ENCODE measurements at places on chromosomes 5 and 9.

- no peak for DNase-seq
Observed at GRCh38 chr9:114139071-114139470, 16.3 kb upstream of the COL27A1 start.

- no peak for DNase-seq
Observed at GRCh38 chr9:93962017-93962416, 6.9 kb upstream of the BARX1 start.

GRCh38 chr5:76980518-76981144 lies 27.8 kb downstream of the CRHBP start:
- no peak for DNase-seq

- no peak for DNase-seq
Observed at GRCh38 chr9:87433853-87434252, 63.8 kb upstream of the DAPK1 start.

DNA sequence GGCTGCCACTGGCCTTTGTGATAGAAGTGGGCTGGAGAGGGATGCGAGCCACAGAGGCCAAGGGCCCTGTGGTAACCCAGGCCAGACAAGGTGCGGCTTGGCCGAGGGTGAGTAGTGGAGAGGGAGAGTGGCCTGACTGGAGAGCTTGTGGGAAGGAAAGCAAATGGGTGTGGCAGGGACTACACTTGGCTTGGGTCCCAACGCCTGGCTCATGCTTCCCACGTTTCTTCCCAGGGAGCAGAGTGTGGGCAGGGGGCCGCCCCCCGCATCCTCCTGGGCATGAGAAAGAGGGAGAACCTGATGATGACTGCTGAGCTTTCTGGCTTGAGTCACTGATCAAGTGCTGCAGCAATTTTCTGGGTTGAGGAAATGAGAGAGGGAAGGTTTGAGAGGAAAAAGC lies 95.7 kb downstream of the ANKH start:
- DNase-seq, result no peak

- DNase-seq, result no peak
Observed at GRCh38 chr5:88883836-88884607, 1.0 kb upstream of the MEF2C start.

GRCh38 chr5:138454121-138454520 lies 11.2 kb upstream of the EGR1 start:
- no peak for DNase-seq

DNA sequence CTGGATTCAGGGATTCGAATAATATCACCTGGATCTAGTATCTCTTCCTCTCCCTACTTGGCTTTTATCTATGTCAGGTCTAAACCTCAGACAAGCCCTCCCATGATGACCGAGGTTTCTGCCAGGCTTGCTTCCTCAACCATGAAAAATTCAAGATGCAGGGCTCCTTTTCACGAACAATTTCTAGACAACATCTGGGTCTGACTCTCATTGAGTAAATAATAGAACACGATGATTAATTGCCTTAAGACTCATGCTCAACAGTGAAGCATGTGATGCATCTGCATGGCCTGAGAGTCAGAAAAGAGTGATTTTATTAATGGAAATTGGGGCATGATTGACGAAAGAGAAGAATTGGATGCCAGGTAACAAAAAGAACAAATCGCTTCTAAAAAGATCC lies 277.2 kb upstream of the ZNF608 start:
- no peak for DNase-seq

DNA sequence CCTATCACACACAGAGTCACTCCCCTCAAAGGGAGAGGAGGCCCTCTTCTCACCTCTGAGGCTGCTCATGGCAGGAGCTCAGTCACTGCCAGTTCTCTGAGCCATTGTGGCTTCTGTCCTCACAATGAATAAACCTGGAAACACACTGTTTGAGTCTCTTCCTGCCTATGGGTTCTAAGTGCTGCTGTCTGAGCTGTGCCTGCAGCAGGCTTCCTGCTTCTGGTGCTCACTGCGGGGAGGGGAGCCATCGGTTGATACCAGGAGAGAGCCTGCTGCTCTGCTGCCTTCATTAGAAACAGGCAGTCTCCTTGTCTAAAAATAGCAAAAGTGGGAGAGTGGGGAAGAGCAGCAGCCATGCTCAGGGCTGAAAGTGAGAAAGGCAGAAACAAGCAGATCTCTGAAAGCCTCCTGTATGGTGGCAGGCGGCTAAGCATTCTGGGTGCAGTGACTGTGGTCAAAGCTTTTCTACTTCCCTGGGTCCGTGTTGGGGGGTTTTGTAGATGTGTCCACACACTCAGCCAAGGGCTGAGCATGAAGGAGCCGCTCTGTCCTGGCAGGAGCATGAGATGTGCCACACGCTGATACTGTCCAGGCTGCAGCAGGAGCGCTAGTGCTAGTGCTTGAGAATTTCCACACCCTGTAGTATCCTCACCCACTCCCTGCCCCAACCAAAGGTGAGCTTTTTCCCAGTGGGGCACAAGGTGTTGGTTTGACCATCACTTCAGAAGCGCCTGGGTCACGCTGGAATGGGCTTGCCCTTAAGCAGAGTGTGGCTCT lies 34.2 kb downstream of the PRKACG start:
- no peak for DNase-seq
